Tibial nerve (tissue), 4 donors: ENCODE measurements at places on chromosomes 4 and X. TPM values are rescaled to one million over a fixed set of nuclear protein-coding genes. Genes with fewer than 3 reads are reported as not detected.

- H3K4me1 ChIP-seq, result no peaks in the 10 kb centered on the region
- H3K27me3 ChIP-seq, result no peaks in the 10 kb centered on the region
- DNase-seq, result no peak
- peak overlapping the region; percentile 98 for H3K27ac ChIP-seq
Observed at GRCh38 chr4:40055511-40055862, 1.2 kb upstream of the N4BP2 start.

DNA sequence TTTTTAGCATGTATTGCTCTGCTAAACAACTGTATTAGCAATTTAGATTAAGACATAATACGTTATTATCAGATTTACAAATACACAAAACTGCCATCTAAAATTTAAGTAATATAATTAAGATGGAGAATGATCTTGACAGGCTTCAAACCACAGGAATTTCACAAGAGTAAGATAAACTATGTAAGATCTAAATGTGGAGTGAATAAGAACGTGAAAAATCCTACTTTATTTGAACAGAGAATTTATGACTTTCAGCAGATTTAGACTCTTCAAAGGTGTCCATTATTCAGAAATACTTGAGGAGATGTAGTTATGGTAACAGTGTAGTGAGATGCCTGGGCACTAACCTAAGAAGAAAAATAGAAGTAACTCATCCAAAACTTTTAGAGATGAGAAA lies 73.2 kb downstream of the SLC4A4 start:
- no peak overlapping the region for H3K27ac ChIP-seq
- no peak for DNase-seq
- H3K4me3 ChIP-seq, result no peak overlapping the region
- H3K4me1 ChIP-seq, result no peaks in the 10 kb centered on the region

DNA sequence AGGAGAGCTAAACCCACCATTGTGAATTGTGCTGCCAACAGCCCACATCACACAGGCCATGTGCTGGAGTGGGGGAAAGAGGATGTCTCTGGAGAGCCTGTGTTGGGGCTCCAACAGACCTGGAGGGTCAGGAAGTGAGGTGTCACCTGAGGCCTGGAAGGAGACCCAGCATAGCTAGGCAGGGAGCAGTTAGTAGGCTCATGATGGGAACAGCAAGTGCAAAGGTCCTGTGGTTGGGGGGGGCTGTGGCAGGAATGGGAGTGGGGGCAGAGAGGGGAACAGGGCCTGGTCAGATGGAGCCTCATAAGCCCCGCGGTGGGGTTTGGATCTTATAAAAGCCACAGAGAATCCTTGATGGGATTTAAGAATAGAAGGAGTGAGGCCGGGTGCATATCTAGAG lies 35.9 kb upstream of the GPR78 start:
- H3K4me1 ChIP-seq, result no peaks in the 10 kb centered on the region
- no peak overlapping the region for H3K4me3 ChIP-seq

DNA sequence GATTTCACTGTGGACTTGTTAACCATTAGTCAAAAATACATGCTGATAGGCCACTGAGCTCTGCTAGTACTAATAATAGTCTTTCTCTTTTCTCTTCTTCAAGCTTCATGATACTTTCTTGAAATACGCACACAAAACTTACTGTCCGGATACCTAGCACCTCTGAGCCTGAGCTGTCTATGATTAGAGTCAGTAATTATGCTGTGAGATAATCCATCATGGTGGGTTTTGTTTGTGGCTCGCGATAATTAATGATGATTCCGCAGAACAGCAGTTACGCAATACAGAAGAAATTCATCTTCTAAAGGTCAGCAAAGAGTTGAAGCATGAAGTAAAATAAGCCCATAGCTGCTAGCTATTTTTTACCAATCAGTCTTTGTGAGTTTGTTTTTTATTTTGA lies 511.5 kb upstream of the GALNT7 start:
- no peak for DNase-seq
- H3K27me3 ChIP-seq, result no peaks in the 10 kb centered on the region
- H3K4me1 ChIP-seq, result no peaks in the 10 kb centered on the region
- no peaks in the 10 kb centered on the region for H3K36me3 ChIP-seq

DNA sequence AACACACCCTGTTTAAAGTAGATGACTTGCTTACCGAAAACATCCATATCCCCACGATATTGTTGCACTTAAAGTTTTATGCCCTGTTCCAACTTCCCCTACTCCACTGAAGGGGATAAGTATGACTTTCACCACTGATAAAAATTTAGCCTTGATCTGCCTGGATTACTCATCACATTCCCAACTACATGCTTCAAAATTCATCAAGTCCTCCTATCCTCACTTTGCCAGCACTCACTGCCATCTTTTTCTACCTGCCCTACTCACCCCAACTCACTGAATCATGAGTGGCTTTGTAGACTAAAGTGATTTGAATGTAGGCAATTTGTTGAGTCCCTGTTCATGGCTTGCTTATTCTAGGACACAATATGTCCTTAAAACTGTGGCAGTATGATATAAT lies 12.2 kb upstream of the GPRIN3 start:
- no peak overlapping the region for H3K27ac ChIP-seq
- H3K4me3 ChIP-seq, result no peak overlapping the region
- no peak for DNase-seq

GRCh38 chr4:3416270-3416669 lies 25.5 kb upstream of the HGFAC start:
- H3K27me3 ChIP-seq, result no peaks in the 10 kb centered on the region
- H3K4me3 ChIP-seq, result no peak overlapping the region
- no peaks in the 10 kb centered on the region for H3K36me3 ChIP-seq
- H3K4me1 ChIP-seq, result no peaks in the 10 kb centered on the region

DNA sequence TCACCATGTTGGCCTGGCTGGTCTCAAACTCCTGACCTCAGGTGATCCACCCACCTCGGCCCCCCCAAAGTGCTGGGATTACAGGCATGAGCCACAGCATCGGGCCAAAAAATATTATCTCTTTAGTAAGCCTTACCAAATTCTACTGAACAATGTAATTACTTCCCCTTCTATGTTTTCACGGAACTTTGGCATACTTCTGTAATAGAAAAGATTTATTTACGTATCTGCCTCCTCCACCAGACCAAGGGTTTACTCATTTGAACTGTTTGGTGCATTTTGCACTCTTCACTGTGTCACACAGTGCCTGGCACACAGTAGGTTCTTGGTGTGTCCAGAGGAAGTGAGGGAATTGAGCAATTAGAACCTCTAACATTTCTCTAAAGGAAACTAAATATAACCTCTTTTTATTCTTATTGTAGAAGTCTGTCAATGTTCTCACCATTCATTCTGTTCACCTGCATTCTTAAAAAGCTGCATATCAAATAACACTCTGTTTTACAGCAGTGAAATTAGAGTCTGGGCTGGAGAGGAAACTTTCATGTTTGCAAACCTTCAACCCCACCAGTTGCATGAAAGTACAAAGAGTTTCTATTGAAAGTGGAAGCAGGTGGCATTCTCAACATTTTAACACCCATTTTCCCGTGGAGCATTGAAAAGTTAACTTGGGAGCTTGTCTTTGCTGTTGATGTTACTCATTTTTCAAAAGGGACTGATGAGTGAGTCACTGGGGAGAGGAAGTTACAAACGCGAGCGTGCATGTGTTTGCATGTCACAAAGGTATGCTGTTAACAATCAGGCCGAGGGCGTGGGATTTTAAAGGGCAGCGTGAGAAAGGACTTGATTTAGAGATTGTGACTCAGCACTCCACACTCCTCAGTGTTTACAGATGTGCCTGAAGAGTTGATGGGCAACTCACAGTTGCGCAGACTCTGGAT lies 314.1 kb downstream of the STK32B start:
- DNase-seq, result no peak
- no peak overlapping the region for H3K4me3 ChIP-seq
- H3K27me3 ChIP-seq, result no peaks in the 10 kb centered on the region
- no peaks in the 10 kb centered on the region for H3K4me1 ChIP-seq
- H3K27ac ChIP-seq, result no peak overlapping the region

DNA sequence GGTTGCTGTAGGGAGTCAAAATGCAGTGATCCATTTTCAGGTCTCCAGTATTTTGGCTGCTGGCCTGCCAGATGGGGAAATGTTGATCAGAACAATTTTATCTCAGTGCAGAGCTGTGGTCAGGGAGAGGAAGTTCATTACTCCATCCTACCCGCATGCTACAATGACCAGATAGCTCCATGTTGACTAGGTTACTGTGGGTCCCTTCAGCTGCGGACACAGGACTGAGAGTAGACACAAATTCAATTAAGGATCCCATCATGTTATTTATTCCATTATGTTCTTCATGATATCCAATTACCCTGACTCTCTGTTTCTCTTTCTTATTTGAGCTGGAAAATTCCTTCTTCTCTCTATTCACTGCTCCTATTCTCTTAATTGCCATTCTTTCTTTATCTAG lies 16.3 kb downstream of the SYNPO2 start:
- no peaks in the 10 kb centered on the region for H3K4me1 ChIP-seq
- DNase-seq, result no peak
- H3K36me3 ChIP-seq, result no peaks in the 10 kb centered on the region
- no peaks in the 10 kb centered on the region for H3K27me3 ChIP-seq

GRCh38 chrX:133792198-133792953 lies 193.0 kb downstream of the GPC3 start:
- H3K4me1 ChIP-seq, result no peaks in the 10 kb centered on the region
- H3K27me3 ChIP-seq, result peaks cover 7% of the 10 kb centered on the region
- H3K4me3 ChIP-seq, result peak overlapping the region; percentile 30
- no peak overlapping the region for H3K27ac ChIP-seq
- no peaks in the 10 kb centered on the region for H3K36me3 ChIP-seq

GRCh38 chrX:82756272-82756671 lies 751.8 kb upstream of the POU3F4 start:
- no peaks in the 10 kb centered on the region for H3K27me3 ChIP-seq
- no peak for DNase-seq

DNA sequence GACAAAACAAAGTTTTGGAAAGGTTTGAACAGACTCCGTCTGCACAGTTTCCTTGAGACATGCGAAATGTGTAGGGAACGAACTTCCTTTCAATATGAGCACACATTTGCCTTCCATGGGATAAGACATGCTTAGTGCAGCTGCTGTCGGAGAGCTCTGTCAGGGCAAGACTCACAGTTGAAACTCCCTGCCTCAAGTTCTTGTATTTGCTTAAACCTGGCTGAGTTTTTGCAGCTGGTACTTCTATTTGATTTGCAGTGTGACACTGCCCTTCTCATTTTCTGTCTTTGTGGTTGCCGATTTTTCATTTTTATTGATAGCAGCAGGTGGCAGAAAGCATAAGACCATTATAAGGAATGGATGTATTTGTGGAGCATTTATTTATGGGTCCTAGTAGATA lies 18.2 kb upstream of the RHOH start:
- H3K27me3 ChIP-seq, result no peaks in the 10 kb centered on the region
- DNase-seq, result no peak
- no peaks in the 10 kb centered on the region for H3K4me1 ChIP-seq
- H3K4me3 ChIP-seq, result no peak overlapping the region
- H3K27ac ChIP-seq, result no peak overlapping the region

The SYN1 gene
- total RNA-seq, result 0.42 TPM

The PNCK gene
- not detected for total RNA-seq

The FAM9B gene
- total RNA-seq, result not detected

The CXCL3 gene
- total RNA-seq, result not detected

The SYNPO2 gene
- total RNA-seq, result 177 TPM

The ADH5 gene
- 111 TPM for total RNA-seq

The CT45A6 gene
- total RNA-seq, result not detected

The SNCA gene
- total RNA-seq, result 73.7 TPM
